ENCODE measurements at places on chromosomes 3 and 15. TPM values are rescaled to one million over a fixed set of nuclear protein-coding genes. Genes with fewer than 3 reads are reported as not detected.

GUCA1C gene
- total RNA-seq: not detected

CHDH gene
- total RNA-seq: 4.3 TPM

GRCh38 chr15:83685916-83686332 is 32.0 kb downstream of the ADAMTSL3 start:
- H3K27ac ChIP-seq: no peak overlapping the region
- no peaks in the 10 kb centered on the region for H3K27me3 ChIP-seq
- DNase-seq: no peak
- H3K36me3 ChIP-seq: no peaks in the 10 kb centered on the region
- no peak overlapping the region for H3K4me3 ChIP-seq

IGSF11 gene
- not detected for total RNA-seq

SNRPA1 gene
- total RNA-seq: 176 TPM

DNA sequence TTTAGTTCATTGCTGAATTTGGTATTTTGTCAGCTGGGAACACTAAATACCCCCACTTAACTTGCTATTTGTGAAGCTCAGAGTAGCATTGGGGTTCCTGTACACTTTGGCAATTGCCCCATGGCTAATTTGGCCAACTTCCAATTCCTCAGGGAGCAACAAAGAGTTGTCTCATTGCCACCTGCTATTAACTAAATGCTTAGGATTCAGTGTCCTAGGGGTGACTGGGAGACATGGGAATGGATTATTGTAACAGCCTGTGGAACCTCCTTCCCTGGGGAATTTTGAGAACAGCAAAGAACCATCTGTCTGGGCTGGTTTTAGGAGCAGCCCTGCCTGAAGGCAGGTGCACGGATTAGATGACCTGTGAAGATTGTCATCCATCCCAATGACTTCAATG is 437.4 kb upstream of the TPRG1 start:
- no peak for DNase-seq
- peaks cover 4% of the 10 kb centered on the region for H3K4me1 ChIP-seq
- no peak overlapping the region for H3K4me3 ChIP-seq
- H3K27me3 ChIP-seq: no peaks in the 10 kb centered on the region
- no peaks in the 10 kb centered on the region for H3K36me3 ChIP-seq
- no peak overlapping the region for H3K27ac ChIP-seq

GRCh38 chr3:127762077-127762786 is 60.1 kb downstream of the MGLL start:
- no peak overlapping the region for H3K27ac ChIP-seq
- no peak overlapping the region for H3K4me3 ChIP-seq
- H3K4me1 ChIP-seq: no peaks in the 10 kb centered on the region
- H3K36me3 ChIP-seq: no peaks in the 10 kb centered on the region
- no peaks in the 10 kb centered on the region for H3K27me3 ChIP-seq

DNA sequence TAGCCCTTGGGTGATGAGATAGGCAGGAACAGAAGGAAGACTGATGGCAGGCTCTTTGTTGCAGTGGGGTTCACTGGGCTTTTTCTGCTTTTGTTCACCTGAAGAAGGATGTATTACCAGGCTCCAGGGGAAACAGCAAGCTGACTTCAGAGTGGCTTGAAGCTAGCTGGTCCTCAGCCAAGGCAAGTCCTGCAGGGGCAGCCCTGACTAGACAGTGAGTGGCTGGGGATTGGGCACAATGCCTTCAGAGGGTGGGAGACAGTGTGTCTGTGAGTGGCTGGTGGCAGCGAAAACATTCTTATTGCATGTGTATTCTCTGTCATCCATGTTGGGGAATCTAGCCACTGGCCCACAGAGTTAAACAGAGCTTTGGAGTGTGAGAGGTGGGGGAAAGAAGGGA is 2.3 kb upstream of the TEX264 start:
- DNase-seq: no peak
- H3K27ac ChIP-seq: no peak overlapping the region
- no peaks in the 10 kb centered on the region for H3K27me3 ChIP-seq
- H3K4me1 ChIP-seq: peaks cover 42% of the 10 kb centered on the region

GRCh38 chr15:100794008-100794407 is 85.6 kb upstream of the ALDH1A3 start:
- no peak overlapping the region for H3K27ac ChIP-seq
- no peaks in the 10 kb centered on the region for H3K36me3 ChIP-seq
- H3K27me3 ChIP-seq: peaks cover 4% of the 10 kb centered on the region
- no peaks in the 10 kb centered on the region for H3K4me1 ChIP-seq

GRCh38 chr3:95926904-95927501 is 887.4 kb upstream of the EPHA6 start:
- H3K27me3 ChIP-seq: no peaks in the 10 kb centered on the region
- H3K4me3 ChIP-seq: no peak overlapping the region
- H3K36me3 ChIP-seq: no peaks in the 10 kb centered on the region
- H3K4me1 ChIP-seq: no peaks in the 10 kb centered on the region
- DNase-seq: no peak

DAZL gene
- total RNA-seq: not detected

DNA sequence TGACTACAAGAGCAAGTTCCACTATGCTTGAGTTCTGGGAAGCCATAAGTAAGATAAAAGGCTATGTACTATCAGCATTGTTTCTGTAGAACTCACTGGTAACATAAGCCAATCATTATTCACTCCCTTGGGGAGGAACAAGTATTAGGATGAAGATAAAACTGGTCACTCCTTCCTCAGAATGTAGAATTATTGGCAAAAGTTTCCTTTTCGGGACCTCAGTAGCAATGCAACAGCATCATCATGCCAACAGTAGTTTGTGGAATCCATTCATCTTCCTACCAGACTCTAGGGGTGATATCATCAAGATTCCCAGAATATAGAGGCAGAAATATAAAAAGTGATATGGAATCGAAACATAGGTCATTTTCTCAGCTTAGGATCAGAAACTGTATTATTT is 209.5 kb downstream of the PLOD2 start:
- DNase-seq: no peak
- H3K27me3 ChIP-seq: no peaks in the 10 kb centered on the region
- no peaks in the 10 kb centered on the region for H3K36me3 ChIP-seq
- no peak overlapping the region for H3K27ac ChIP-seq
- no peaks in the 10 kb centered on the region for H3K4me1 ChIP-seq
- no peak overlapping the region for H3K4me3 ChIP-seq

MKRN3 gene
- total RNA-seq: 2.8 TPM

CX3CR1 gene
- 1.0 TPM for total RNA-seq

HYAL1 gene
- 0.35 TPM for total RNA-seq

DNA sequence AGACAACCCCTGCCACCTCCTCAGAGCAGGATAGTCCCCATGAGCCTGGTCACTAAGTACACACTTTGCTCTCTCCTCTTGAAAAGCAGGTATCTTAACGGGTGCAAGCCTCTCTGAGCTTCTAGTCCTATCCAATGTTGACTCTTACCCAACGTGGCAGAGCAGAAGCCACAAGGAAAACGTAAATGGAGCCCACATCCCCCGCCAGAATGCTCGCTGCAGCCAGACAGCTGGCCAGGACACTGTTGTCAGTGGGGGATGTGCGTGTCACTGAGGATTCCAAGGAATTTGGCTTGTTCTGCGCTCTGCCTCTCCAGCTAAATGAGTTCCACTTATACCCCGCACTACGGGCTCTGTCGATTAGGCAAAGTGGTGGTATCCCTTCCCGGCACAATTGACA is 67.8 kb upstream of the IGF1R start:
- H3K27ac ChIP-seq: no peak overlapping the region
- peaks cover 4% of the 10 kb centered on the region for H3K27me3 ChIP-seq
- no peak for DNase-seq
- H3K4me3 ChIP-seq: no peak overlapping the region

DNA sequence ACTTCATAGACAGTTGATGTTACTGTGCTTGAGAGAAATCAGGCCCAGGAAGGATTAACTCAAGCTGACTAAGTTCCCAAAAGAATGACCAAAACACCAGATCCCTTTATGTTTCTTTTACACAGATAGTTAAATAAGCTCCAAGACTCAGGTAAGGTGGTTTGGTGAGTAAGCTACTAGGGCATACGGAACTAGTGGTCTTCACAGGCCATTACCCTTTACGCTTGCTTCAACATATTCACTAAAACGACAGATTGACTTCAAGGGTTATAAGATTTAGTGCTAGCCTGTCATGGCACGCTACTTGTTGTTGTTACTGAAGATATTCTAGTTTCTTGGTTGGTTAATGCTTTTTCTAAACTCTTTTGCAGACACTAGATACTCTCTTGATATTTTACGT is 369.3 kb downstream of the LPP start:
- peaks cover 3% of the 10 kb centered on the region for H3K36me3 ChIP-seq
- H3K27me3 ChIP-seq: no peaks in the 10 kb centered on the region
- DNase-seq: no peak
- H3K4me1 ChIP-seq: no peaks in the 10 kb centered on the region
- H3K27ac ChIP-seq: no peak overlapping the region
- H3K4me3 ChIP-seq: no peak overlapping the region

SATB1 gene
- 121 TPM for total RNA-seq

GRCh38 chr3:98545940-98546339 is 14.2 kb downstream of the GPR15 start:
- H3K4me1 ChIP-seq: peaks cover 6% of the 10 kb centered on the region
- peak overlapping the region; percentile 72 for H3K4me3 ChIP-seq
- H3K36me3 ChIP-seq: no peaks in the 10 kb centered on the region
- H3K27me3 ChIP-seq: no peaks in the 10 kb centered on the region

DNA sequence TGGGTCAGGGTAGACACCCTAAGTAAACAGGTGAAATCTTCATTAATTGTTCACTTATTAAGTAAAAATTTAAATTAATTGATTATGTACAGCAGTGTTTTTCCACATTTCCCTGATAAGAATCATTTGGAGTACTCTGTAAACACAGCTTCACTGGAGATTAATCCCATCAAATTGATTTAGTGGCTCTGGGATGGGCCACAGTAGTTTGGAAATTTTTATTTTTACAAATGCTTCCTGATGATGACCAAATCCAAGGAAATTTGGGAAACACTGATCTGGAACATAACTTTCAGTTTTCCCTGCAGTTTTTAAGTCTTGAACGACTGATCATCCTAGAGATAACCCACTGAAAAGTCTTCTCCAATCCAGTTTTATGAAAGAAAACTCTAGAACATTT is 18.8 kb upstream of the RPLP1 start:
- H3K4me1 ChIP-seq: no peaks in the 10 kb centered on the region
- H3K27me3 ChIP-seq: no peaks in the 10 kb centered on the region
- no peaks in the 10 kb centered on the region for H3K36me3 ChIP-seq
- DNase-seq: no peak

- no peak overlapping the region for H3K4me3 ChIP-seq
- no peaks in the 10 kb centered on the region for H3K27me3 ChIP-seq
- DNase-seq: no peak
- no peak overlapping the region for H3K27ac ChIP-seq
- no peaks in the 10 kb centered on the region for H3K4me1 ChIP-seq
Observed at GRCh38 chr3:117763561-117763960, 1054.0 kb downstream of the TUSC7 start.

DNA sequence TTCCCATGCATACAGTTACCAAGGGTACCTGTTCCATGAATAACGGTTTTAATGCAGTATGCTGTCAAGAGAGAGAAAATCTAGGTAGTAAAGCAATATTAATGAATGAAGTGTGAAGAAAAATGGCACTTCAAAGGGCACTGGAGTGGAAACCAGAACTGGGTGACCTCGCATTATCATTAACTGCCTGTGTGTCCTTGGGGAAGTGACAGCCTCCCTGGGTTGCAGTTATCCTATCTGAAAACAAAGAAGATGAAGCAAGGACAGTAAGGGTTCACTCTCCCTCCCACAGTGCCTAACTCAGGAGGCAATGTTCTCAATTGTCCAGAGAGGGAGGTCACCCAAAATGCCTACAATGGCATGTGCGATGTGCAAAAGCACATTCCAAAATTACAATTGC is 15.1 kb downstream of the MTHFS start:
- no peaks in the 10 kb centered on the region for H3K27me3 ChIP-seq
- DNase-seq: no peak
- H3K27ac ChIP-seq: no peak overlapping the region
- no peaks in the 10 kb centered on the region for H3K4me1 ChIP-seq

DNA sequence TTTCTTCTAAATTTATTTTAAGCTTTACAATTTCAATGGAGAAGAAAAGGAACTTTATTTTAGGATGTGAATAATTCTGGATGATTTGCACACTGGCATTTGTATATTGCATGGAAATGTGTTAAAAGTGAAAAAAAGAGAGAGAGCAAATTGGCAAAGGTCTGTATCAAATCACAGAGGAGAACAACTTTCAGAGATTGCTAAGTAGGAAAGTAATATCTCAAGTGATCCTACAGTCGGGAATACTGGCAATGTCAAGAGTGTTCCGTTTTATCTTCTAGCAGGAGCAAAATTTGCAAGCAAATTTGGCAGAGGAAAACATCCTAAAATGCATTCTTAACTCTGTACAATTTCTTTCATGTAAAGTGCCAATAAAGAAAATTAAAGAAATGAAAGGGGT is 97.1 kb upstream of the TMC3 start:
- H3K27ac ChIP-seq: no peak overlapping the region
- H3K27me3 ChIP-seq: peaks cover 7% of the 10 kb centered on the region
- no peak overlapping the region for H3K4me3 ChIP-seq
- no peaks in the 10 kb centered on the region for H3K36me3 ChIP-seq

PEAK1 gene
- 9.6 TPM for total RNA-seq

DNA sequence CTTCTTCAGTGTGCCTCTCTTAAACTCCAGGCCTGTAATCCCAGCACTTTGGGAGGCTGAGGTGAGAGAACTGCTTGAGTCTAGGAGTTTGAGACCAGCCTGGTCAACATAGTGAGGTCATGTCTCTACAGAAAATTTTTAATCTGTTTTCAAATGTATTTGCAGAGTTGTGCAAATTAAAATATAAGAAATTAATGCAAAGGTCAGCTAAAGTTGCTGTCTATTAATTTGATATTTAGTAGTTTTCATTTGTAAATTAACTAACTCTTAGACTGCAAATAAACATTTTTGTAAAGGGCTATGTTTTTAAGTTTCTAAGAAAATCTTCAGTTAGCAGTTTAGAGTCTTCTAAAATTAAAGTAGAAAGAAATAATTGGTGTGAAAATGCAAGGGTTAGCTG is 99.9 kb upstream of the TJP1 start:
- no peak overlapping the region for H3K4me3 ChIP-seq
- H3K4me1 ChIP-seq: no peaks in the 10 kb centered on the region
- no peaks in the 10 kb centered on the region for H3K36me3 ChIP-seq
- H3K27me3 ChIP-seq: peaks cover 7% of the 10 kb centered on the region
- no peak for DNase-seq

DNA sequence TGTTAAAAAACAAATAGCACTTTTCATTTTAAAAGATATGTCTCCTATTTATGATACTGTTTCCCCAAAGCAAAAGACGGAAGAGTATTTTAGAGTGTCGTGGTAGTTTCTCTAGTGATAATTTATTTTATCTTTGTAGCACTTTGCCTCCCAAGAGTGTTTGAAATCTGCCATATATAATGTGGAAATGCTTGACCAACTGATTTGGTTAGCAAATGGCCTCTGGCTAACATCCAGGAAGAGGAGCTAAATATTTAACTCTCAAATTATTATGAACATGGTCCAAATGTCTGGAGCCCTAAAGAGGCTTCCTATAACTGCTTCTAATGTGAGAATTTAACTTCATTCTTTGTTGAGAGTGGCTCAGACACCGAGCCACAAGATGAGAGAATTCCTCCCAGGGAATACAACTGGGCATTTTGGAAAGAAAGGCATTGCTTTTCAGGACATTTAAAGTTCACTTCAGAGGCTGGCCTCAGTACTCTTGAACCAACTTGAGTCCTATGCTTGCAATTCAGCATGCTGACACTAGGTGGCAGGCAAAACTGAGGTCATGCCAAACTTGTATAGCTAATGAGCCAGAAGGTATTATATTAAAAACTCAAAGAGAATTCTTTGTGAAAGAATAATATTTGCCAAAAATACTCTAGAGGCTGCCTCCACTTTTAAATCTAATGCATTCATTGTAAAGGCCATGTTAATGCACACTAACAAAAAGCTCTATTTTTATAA is 104.5 kb downstream of the RARB start:
- H3K27ac ChIP-seq: no peak overlapping the region
- H3K27me3 ChIP-seq: no peaks in the 10 kb centered on the region
- H3K4me3 ChIP-seq: no peak overlapping the region
- H3K4me1 ChIP-seq: no peaks in the 10 kb centered on the region
- H3K36me3 ChIP-seq: no peaks in the 10 kb centered on the region
- DNase-seq: no peak
